ENCODE measurements at places on chromosomes 1 and 21.

DNA sequence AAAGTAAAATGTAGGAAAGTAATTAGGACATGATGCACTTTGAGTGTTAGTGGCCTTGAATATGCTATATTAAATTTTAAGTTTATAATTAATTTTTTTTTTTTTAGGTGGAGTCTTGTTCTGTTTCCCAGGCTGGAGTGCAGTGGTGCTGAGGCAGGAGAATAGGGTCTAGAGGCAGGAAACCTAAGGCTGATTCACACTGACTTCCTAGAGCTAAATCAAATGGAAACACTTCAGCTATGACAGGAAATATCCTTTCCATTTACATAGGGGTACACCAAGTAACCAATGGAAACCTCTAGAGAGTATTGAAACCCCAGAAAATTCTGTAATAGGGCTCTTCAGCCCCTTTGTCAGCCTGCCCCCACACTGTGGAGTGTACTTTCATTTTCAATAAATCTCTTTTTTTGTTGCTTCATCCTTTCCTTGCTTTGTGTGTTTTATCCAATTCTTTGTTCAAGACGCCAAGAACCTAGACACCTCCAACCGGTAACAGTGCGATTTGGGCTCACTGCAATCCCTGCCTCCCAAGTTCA lies 17.9 kb upstream of the THRAP3 start:
- no peak for DNase-seq

- DNase-seq, result no peak
Observed at GRCh38 chr21:42614396-42614795, 39.0 kb upstream of the PDE9A start.

DNA sequence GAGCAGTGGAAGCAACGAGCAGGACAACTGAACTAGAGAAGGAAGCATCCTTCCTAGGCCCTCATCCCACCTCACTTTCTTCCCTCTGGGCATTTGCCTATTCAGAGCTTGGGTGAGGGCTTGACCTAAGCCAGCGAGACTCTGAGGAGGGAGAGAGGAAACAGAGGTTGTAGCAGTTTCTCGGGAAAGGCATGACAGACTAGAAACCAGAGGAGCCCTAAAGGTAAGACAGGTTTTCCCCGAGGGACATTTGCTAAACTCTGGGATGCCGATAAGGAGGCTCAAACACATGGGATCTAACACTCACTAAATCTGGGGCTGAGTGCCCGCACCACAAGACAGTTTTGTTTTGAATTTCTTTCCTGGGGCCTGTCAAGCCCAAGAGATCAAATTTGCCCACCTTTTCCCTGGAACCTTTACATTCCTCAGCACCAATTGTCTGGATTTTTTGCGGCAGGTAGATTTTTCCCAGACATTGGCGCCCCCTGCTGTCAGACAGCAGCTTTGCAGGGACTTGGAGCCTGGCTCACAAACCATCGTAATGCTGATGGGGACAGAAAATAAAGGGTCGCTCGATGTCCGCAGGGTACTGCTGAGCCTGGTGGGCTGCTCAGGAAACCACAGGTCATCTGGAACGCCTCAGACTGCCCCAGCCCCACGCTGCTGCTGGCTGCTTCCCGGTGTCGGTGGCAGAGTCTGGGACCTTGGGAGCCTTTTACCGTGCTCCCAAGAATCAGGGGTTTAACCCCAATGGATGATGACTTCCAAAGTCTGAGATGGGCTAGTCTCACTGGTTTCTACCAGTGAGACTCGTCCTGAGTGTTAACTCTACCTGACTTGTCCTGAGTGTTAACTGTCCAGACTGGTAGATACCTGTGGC lies 23.4 kb upstream of the TSPAN2 start:
- DNase-seq, result no peak

GRCh38 chr1:62716397-62716796 lies 28.2 kb upstream of the DOCK7 start:
- no peak for DNase-seq

DNA sequence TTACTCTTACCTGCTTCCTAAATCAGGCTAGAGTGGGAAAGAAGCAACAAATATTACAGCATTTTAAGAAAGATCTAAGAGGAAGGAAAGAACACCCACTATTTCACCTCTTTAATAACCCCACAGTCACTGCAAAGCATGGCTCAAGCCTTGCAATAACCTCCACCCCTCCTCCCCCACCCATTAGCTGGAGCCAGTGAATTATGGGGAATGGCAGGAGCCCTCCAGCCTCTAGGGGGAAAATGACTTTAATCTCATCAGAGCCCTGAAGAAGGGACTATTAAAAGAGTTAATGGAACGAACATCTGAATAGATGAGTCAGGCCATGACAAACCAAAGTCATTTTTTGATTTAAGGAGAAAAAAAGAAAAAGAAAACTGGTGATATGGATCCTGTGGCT lies 630.7 kb upstream of the PLXNA2 start:
- no peak for DNase-seq

DNA sequence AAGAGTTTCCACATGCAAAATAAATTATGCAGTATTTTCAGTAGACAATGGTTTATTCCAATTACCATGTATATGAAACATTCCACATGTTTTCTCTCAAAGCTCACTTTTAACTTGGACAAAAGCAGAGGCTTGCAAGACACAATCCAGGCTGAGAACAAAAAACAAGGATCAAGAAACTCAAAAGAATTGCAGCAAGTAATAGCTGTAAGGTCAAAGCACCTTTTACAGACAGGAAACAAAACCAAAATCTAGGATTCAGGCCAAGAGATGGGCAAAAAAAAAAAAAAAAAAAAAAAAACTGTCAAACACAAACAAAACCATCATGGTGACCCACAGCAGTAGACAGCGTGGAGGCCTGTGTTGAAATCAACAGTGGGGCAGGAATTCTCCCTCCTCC lies 9.3 kb downstream of the RGS1 start:
- no peak for DNase-seq

DNA sequence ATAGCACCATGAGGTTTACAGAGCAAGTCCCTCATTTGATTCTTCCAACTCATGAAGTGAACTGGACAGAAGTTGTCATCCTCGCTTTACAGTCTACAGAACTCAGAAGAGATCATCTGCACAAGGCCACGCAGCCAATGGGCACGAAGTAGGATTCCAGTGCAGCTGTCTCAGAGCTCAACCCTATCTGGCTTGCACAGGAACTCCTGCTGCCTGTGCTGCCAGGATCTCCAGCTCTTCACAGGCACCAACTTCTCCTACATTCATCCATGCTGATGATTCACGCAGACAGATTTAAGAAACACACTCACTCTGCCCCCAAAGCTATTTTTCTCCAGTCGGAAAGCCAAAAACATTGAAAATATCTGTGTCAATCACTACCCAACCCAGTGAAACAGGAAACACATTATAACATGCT lies 157.0 kb downstream of the RERE start:
- peak; percentile 79 for DNase-seq

DNA sequence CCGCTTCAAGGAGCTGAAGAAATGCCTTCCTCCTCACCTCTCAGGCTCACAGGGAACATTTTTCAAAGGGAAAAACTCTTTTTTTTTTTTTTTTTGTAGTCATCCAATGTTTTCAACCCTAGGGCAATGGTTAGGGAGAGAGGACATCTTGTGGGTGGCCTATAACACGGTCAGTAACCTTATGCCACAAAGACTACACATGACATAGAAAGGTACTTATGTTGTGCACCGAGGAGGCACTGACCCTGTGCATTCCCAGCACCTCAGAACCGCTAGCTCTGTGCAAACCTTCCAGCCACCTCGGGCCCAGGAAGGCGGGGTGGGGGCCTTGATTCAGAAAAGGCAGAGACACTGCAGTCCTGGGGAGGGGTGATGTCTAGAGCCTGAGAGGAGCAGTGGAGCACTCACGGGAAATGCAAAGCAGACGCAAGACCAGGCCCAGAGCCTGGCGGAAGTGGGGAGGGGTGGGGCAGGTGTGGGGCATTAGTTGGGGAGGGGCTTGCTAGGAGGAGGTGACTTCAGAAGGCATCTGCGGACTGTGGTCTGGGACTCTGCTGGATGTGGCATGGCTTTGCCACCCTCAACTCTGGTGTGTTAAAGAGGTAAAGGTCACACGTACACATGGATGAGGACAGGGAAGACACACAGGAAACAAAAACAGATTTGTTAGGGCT lies 68.6 kb downstream of the MDM4 start:
- no peak for DNase-seq

- DNase-seq, result no peak
Observed at GRCh38 chr1:208101661-208102431, 142.3 kb downstream of the PLXNA2 start.

DNA sequence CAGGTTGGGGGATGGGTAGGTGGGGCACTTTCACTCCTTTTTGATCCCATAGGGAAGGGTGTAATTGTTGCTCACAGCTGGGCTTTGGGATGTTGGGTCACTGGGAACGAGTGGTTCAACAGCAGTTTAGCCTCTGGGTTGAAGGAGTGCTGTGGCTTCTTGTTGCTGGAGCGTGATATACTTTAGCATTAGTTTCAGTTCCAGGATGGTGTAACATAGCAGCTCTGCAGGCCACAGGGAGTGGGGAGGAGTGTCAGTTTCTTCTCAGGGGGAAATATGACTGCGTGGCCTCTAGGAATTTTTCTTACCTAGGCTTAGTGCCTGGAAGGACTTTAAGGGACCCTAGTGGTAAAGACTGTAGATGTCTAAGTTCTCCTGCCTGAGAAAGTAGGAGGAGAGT lies 1105.3 kb upstream of the TMPRSS15 start:
- DNase-seq, result no peak

GRCh38 chr1:15691434-15692032 lies 7.4 kb downstream of the PLEKHM2 start:
- no peak for DNase-seq

- DNase-seq, result no peak
Observed at GRCh38 chr1:109253803-109254620, 4.7 kb downstream of the CELSR2 start.

DNA sequence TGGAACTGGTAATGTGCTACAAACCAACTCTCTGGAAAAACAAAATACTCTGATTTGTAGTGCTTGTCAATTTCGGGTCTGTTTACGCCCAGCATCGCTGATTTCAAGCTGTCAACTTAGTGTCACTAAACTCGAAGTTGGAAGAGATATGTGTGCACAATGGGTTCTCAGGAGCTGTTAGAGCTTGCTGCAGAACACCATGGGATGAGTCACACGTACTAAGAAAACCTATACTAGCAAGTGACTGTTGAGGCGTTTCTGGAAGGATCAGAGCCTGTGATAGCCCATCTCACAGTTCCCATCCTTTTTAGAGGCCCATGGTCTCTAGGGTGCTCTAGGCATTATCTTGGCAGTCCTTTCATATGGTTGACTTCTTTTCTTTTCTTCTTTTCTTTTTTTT lies 14.3 kb downstream of the GMEB1 start:
- no peak for DNase-seq

DNA sequence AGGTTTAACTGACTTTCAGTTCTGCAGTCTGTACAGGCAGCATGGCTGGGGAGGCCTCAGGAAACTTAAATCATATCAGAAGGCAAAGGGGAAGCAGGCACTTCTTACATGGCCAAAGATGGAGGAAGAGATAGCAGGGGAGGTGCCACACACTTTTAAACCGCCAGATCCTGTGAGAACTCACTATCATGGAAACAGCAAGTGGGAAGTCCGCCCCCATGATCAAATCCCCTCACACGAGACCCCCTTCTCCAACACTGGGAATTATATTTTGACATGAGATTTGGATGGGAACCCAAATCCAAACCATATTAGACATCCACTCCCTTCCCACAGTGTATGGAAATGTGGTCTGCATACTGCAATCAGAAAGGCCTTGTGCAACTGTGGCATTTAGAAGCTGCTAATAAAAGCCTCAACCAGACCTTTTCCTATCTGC lies 148.2 kb downstream of the FCRL5 start:
- no peak for DNase-seq

All from fibroblast of skin of left quadriceps (primary cell).